ELR (cell line): ENCODE measurements at places on chromosomes 13 and 19.
A peak's percentile ranks its signal among the peaks of the same experiment; 100 is the strongest.

- no peak for DNase-seq
Measured at GRCh38 chr13:52925251-52925650, 76.8 kb upstream of the PCDH8 start.

DNA sequence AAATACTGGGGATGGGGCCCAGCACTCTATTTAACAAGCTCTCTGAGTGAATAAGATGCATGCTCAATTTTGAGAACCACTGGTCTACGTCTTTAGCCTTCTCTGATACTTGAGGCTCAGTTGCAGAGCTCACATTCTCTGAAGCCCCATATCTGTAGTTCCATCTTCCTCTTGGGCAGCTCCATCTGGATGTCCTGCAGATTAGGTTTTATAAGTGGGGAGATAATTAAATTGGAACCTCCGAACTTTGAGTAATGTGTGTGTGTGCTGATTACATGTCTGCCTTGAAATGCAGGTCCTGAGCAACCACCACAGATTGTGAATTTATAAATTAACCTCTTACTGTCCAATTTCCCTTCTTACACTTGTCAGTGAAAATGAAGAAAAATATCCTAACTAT lies 7.2 kb upstream of the RASL11A start:
- no peak for DNase-seq

- DNase-seq = no peak
Measured at GRCh38 chr13:23458989-23459388, 25.5 kb upstream of the SACS start.

- no peak for DNase-seq
Measured at GRCh38 chr13:109725297-109725696, 61.1 kb downstream of the IRS2 start.

DNA sequence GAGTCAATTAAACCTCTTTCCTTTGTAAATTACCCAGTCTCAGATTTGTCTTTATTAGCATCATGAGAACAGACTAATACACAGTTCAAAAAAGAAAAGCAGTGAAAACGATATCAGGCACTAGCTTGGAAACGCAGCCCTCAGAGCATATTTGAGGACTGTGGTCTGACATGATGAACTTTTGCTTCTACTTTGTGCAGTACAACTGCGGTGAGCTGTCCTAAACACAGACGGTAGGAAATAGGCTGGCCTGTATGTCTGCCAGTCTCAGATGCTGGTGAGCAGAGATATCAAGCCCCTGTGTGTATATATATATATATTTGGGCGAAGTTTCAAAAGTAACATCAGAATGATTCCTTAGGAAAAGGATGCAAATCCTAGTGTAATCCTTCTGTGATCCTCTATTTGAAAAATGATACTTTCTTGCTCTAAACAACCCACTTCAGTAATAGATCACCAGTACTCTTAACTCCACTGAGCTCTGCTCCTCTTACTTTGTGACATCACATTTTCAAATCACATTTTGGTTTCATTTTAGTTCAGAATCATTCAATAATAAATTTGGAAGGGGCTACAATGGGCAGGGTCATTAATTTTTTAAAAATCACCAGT lies 74.4 kb downstream of the TNFRSF19 start:
- DNase-seq = no peak

DNA sequence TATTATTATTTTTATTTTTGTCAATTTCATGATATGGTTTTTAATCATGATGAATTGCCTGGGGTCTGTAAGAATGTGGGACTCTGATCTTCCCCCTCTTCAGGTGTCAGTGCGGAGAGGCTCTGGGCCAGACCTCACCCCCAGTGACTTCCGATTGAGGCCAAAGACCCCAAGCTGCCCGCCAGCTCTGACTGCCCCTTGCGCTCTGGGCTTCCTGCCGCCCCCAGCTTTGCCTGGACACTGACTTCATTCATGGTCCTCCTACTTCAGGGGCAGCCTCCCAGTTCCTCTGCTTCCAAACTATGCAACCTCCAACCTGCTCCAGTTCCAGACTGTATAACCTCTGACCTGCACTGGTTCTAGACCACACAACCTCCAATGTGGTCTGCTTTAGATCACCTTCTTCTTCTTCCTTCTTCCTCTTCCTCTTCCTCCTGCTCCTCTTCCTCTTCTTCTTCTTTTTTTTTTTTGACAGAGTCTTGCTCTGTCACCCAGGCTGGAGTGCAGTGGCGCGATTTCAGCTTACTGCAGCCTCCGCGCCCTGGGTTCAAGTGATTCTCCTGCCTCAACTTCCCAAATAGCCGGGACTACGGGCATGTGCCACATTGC lies 6.7 kb upstream of the PPP5C start:
- no peak for DNase-seq

DNA sequence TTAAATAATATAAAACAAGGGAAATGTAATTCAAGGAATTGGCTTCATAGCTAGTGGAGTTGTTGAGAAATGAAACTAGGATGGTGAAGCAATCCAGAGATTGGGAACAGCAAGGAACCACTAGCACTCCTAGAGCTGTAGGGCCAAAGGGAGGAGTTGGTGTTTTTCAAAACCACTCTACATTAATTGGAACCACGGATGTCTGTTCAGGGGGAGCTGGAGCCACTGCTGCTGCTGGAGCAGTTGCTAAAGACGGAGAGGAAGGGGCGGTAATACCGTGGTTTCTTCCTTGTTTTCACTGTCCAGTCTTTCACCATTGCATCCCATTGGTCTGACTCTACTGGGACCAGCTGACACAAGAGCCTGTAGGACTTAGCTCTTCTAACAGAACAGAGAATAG lies 8.5 kb downstream of the DNAJC15 start:
- DNase-seq = no peak

DNA sequence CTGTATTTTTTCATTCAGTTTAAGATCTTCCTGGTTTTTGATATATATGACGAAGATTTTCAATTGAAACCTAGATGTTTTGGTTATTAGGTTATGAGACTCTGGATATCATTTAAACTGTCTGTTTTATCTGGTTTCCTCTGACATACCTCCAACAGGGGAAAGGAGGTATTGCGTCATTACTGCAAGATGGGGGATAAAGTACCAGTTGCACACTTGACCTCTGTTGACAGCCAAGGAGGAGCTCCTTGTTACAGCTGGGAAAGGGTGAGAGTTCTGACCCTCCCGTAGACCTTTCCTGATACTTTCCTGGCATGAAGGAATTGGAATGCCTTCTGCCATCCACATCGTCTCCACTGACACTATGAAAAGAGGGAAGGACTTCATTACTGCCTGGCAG lies 82.0 kb upstream of the SHISA2 start:
- peak; percentile 6 for DNase-seq

DNA sequence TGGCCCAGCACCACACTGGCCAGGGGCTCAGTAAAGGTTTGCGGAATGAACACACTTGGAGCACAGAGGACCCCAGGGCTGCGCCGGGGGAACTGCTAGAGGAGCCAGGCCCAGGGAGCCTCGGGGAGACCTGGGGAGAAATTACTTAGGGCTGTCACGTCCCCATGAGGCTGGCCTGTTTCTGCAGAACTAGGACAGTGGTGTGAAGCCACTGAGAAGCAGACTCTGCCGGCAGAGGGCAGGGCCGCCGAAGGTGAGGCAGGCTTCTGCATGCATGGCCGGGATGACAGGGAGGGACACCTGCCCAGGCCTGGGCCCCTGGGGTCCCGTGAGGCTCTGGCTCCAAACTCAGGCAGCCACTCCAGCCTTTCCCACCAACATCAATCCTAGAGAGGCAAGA lies 26.4 kb downstream of the ELAVL1 start:
- no peak for DNase-seq

GRCh38 chr19:31301306-31301980 lies 47.8 kb downstream of the TSHZ3 start:
- no peak for DNase-seq
